ENCODE measurements at places on chromosomes 2 and 18.

DNA sequence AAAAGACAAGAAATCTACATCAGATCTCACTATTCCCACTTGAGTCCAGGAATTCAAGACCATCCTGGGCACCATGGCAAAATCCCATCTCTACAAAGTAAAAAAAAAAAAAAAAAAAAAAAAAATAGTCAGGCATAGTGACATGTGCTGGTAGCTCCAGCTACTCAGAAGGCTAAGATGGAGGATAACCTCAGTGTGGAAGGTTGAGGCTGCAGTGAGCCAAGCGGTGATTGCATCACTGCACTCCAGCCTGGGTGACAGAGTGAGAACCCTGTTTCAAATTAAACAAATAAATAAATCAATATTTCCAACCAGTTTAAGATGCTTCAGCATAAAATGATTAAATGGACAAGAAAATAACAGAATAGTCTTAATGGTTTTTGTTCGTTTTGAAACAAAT is 197.4 kb downstream of the DSEL start:
- no peak for DNase-seq

- no peak for DNase-seq
Measured at GRCh38 chr2:26979741-26980140, 9.3 kb downstream of the MAPRE3 start.

- no peak for DNase-seq
Measured at GRCh38 chr2:42890791-42891355, 98.5 kb upstream of the HAAO start.

DNA sequence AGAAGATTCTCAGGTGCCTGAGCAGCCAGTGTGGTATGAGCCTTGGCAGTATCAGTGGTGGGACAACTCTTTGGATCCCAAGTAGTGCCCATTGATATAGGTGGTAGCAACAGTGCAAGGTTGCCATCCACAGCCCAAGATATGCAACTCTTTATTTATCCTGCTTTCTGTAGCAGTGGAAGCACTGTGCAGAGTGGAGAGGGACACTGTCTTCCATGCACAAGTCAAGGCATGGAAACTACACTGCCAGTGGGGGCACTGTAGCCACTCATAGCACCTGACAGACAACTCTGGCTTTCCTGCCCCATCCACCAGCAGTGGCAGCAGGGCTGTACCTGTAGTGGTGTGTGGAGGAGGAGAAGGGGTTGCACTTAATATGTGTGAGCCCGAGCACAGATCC is 409.6 kb upstream of the TMEFF2 start:
- no peak for DNase-seq

DNA sequence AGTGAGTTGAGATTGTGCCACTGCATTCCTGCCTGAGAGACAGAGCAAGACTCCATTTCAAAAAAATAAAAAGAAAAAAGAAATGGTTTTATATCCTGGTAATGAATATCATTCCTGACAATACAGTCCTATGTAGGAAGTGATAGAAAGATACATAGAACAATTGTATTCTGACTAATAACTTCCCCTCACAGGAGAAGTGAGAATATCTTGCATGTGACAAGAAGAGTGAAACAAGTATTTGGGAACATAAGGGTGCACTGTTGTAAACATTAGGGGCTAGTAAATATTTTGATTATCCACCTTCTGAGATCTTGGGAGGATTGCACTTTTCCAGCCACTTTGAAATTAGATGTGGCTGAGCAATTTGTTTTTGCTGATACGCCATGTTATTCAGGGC is 40.7 kb downstream of the KLHL14 start:
- no peak for DNase-seq

- DNase-seq = no peak
Measured at GRCh38 chr18:77114415-77115191, 18.0 kb downstream of the MBP start.

GRCh38 chr2:102796337-102796736 is 34.5 kb downstream of the TMEM182 start:
- DNase-seq = no peak

- no peak for DNase-seq
Measured at GRCh38 chr2:240132651-240132980, 3.5 kb downstream of the COPS9 start.

DNA sequence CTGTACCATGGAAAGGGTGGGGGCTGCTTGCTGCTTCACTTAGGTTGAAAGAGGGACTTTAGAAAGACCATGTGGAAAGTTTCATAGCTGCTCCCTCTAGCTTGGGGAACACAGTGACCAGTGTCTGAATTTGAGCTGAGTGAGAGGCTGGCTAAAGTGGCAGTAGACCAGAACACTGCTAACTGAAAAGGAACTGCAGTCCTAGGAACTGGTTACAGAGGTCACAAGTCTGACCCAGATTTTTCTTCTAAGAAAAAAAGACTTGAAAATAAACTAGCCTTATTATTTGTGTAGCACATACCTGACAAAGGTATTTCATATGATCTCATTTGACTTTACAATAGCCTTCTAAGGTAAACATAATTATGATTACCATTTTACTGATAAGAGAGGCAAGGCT is 153.6 kb downstream of the FSHR start:
- no peak for DNase-seq

GRCh38 chr2:238123218-238123971 is 15.1 kb upstream of the KLHL30 start:
- no peak for DNase-seq

DNA sequence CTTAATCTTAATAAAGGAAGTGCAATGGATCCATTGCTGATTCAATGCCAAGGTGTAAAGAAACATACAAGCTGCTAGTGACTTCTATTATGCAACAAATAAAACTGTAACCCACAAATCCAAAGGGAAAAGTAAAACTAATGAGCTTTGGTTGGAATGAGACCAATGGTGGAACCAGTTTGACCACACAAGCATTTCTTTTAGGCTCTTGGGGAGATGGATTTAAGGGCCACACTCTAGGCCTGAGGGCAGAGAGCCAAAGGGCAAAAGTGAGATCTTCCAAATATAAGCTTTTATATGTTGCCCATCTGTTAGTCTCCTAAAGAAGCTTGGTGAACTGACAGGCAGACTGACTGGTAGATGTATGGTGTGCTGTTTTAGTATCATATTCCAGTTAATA is 41.5 kb upstream of the MMADHC start:
- no peak for DNase-seq
